ENCODE measurements at places on chromosomes 3 and 15.
A peak's percentile ranks its signal among the peaks of the same experiment; 100 is the strongest.

- no peak for DNase-seq
Measured at GRCh38 chr3:58157700-58158099, 53.1 kb downstream of the DNASE1L3 start.

GRCh38 chr3:108494906-108495531, 15.4 kb downstream of the MYH15 start:
- DNase-seq = peak; percentile 35

DNA sequence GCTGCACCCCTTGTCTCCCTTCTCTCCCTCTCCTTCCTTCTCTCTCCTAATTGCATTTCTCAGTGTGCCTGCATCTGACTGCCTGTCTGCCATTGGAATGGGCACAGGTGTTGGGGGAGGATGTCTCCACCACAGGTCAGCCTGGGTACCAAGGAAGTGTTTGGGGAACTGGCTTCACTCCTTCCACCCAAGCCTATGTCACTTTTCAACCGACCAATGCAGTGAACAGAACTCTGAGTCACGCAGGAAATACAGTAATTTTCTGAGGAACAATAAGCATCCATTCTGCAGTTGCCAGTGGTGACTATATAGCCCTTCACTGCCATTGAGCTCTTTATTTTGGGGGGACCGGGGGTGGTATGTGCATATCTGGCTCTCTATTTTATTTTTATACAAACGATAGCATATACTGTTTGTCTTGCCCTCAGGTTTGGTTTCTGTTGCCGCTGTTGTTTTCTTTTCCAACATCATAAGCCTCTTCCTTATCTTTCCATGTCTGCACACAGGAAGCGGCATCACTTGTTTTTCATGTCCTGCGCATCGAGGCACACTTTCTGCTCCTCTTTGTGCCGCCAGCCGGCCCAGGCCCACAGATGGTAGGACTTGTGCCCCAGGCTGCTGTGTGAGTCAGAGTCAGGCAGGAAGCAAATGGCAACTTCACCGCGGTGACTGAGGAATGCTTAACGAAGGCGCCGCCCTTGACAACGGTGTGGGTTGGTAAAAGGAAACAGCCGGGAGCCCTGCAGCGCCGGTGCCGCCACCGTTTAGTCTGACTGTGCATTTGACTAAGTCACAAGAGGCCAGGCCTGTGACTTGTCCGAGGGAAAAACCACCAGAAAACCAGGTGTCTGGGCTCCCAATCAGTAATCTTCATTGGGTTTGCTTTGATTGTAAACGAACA, 21.1 kb upstream of the CDCP1 start:
- DNase-seq = no peak

GRCh38 chr3:133949438-133949837, 53.8 kb upstream of the RAB6B start:
- peak; percentile 77 for DNase-seq

DNA sequence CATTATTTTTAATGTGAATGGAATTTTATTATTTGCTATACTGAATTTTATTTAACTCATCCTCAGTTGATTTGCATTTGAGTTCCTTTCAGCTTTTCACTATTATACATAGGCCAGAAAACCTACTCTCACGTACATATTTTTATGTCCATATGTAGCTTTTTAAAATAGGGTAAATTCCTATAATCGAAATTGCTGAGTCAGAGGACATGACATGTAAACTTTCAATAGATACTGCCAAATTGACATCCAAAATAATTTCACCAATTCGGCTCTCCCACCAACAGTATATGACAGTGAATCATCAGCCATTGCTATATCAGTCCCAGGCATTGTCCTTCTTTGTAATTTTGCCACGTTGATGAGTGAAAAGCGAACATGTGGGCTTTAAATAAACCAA, 222.5 kb downstream of the SQOR start:
- no peak for DNase-seq

DNA sequence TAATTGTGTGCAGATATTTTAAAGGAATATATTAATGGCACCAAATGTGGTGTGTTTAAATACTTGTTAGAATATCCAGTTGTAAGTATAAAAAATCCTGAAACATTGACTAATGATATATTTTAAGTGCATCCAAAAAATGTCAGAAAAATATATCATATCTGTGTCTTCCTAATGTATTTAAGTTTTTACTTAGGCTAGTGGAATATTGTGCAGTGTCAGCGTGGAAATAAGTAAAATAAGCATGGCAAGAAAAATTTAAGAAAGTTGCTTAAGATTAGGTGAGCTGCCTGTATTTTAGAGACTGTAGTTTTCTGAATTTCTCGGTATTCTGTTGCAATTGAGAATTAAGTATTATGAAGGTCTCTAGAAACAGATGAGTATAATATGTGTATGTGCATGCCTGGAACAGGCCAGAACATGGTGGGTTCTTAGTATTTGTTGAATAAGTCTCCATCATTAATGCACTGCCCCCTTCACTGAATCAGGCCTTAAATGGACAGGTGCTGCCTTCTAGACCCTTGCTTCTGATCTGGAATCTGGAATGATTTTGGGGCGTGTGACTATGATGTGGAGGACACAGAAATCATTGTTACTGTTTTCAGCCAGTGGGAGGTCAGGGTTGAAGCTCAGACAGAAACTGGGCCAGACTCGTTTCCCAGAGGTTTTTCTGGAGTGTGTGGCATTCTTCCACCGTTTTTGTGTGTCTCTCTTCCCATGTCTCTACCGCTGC, 86.1 kb downstream of the TRAK1 start:
- no peak for DNase-seq

- DNase-seq = no peak
Measured at GRCh38 chr15:52284164-52284563, 11.4 kb downstream of the MYO5C start.

- no peak for DNase-seq
Measured at GRCh38 chr15:73674587-73674986, 9.6 kb upstream of the CD276 start.

- DNase-seq = no peak
Measured at GRCh38 chr3:168859574-168859973, 763.9 kb upstream of the GOLIM4 start.

All from NCI-H1105 (cell line).